ENCODE measurements at places on chromosomes 5 and 9. TPM values are rescaled to one million over a fixed set of nuclear protein-coding genes. Genes with fewer than 3 reads are reported as not detected.

The FASTKD3 gene
- 11.1 TPM for polyA plus RNA-seq

The TAL2 gene
- polyA plus RNA-seq, result not detected

The OTP gene
- polyA plus RNA-seq, result not detected

The PTRH1 gene
- polyA plus RNA-seq, result 31.1 TPM

The SLCO6A1 gene
- not detected for polyA plus RNA-seq

The LAMC3 gene
- not detected for polyA plus RNA-seq

The SRD5A1 gene
- 11.2 TPM for polyA plus RNA-seq

The FKTN gene
- polyA plus RNA-seq, result 1.1 TPM

The IL31RA gene
- polyA plus RNA-seq, result not detected

The DNAH5 gene
- not detected for polyA plus RNA-seq

The TRUB2 gene
- polyA plus RNA-seq, result 22.8 TPM

The SLC25A2 gene
- polyA plus RNA-seq, result not detected

The PKD2L2 gene
- polyA plus RNA-seq, result 0.22 TPM

The CCL28 gene
- polyA plus RNA-seq, result 5.7 TPM

The ACTBL2 gene
- not detected for polyA plus RNA-seq

The PRLR gene
- not detected for polyA plus RNA-seq

The DCTN4 gene
- polyA plus RNA-seq, result 8.8 TPM

The MYMK gene
- not detected for polyA plus RNA-seq

The SLC2A8 gene
- polyA plus RNA-seq, result 1.1 TPM

The MSMP gene
- 1.2 TPM for polyA plus RNA-seq

The ADRB2 gene
- polyA plus RNA-seq, result 3.6 TPM

The CARD9 gene
- polyA plus RNA-seq, result not detected

The PLCXD3 gene
- polyA plus RNA-seq, result not detected

The SOX30 gene
- polyA plus RNA-seq, result 0.53 TPM

The NKD2 gene
- polyA plus RNA-seq, result not detected

The ZNF462 gene
- not detected for polyA plus RNA-seq

The NMUR2 gene
- not detected for polyA plus RNA-seq

The PDCD1LG2 gene
- polyA plus RNA-seq, result 1.1 TPM

The TBC1D2 gene
- 11.0 TPM for polyA plus RNA-seq

The YTHDC2 gene
- 12.1 TPM for polyA plus RNA-seq

The IL33 gene
- not detected for polyA plus RNA-seq

The CXCL14 gene
- polyA plus RNA-seq, result not detected

The IFNA13 gene
- not detected for polyA plus RNA-seq

The GPR150 gene
- polyA plus RNA-seq, result 6.1 TPM

The OBP2B gene
- not detected for polyA plus RNA-seq

The PCDHGA4 gene
- polyA plus RNA-seq, result not detected

The CYSRT1 gene
- polyA plus RNA-seq, result not detected

The MARCOL gene
- polyA plus RNA-seq, result not detected

The IL13 gene
- polyA plus RNA-seq, result not detected

The CCNO gene
- polyA plus RNA-seq, result not detected

The SUSD1 gene
- polyA plus RNA-seq, result 7.3 TPM

The KCNT1 gene
- 0.20 TPM for polyA plus RNA-seq

The PCDHAC1 gene
- not detected for polyA plus RNA-seq

The SLC45A2 gene
- not detected for polyA plus RNA-seq

The PCDHB9 gene
- polyA plus RNA-seq, result 0.62 TPM

The SLC9A3 gene
- polyA plus RNA-seq, result 2.2 TPM

All from CD4-positive, alpha-beta memory T cell (primary cell).